HCT116 (cell line): ENCODE measurements at places on chromosomes 12 and 14. TPM values are rescaled to one million over a fixed set of nuclear protein-coding genes. Genes with fewer than 3 reads are reported as not detected.

VPS33A gene
- total RNA-seq = 19.4 TPM

MFAP5 gene
- not detected for total RNA-seq

FAM181A gene
- total RNA-seq = not detected

BCL2L14 gene
- 0.30 TPM for total RNA-seq

CYP46A1 gene
- total RNA-seq = 0.76 TPM

SIRT4 gene
- total RNA-seq = 2.8 TPM

KRT2 gene
- not detected for total RNA-seq

RNF212B gene
- not detected for total RNA-seq

ACADS gene
- total RNA-seq = 21.4 TPM

NEUROD4 gene
- total RNA-seq = not detected

AQP5 gene
- not detected for total RNA-seq

NRIP2 gene
- total RNA-seq = not detected

PPP1R36 gene
- total RNA-seq = 0.47 TPM

FITM1 gene
- 0.81 TPM for total RNA-seq

CDCA4 gene
- total RNA-seq = 62.4 TPM

OR5AU1 gene
- total RNA-seq = not detected

KRT77 gene
- not detected for total RNA-seq

COQ10A gene
- total RNA-seq = 11.7 TPM

CMKLR1 gene
- 0.15 TPM for total RNA-seq

HOXC9 gene
- 11.3 TPM for total RNA-seq

PRB4 gene
- total RNA-seq = not detected

ACOT6 gene
- not detected for total RNA-seq

KRT71 gene
- not detected for total RNA-seq

RIPK3 gene
- total RNA-seq = not detected

PIP4P1 gene
- total RNA-seq = 35.4 TPM

TEX22 gene
- total RNA-seq = 3.8 TPM

SLC25A21 gene
- total RNA-seq = 3.5 TPM

FERMT2 gene
- 24.8 TPM for total RNA-seq
